ENCODE measurements at places on chromosomes 12 and 14.

GRCh38 chr12:3551386-3551785 is 60.4 kb downstream of the PRMT8 start:
- no peak for DNase-seq

GRCh38 chr12:102465762-102466560 is 14.4 kb downstream of the IGF1 start:
- no peak for DNase-seq

- peak; percentile 50 for DNase-seq
Measured at GRCh38 chr14:42224053-42224888, 617.6 kb downstream of the LRFN5 start.

- DNase-seq = no peak
Measured at GRCh38 chr14:60805841-60806430, 71.4 kb downstream of the MNAT1 start.

DNA sequence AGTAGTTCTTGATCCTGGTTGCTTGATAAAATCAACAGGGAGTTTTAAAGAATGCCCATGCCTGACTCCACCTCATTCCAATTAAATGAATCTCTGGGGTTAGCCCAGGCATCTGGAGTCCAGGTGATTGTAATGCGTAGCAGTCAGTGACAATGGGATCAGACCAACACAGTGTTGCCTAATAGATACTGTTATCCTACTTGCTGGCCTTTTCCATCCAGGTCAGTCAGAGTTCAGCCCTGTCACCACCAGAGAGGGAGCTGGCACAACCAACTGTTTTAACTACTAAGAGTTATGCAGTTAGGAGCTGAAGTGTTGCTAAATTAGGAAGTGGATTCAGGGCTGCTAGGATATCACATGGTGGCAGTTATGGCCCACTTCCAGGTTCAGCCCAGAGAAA is 107.1 kb downstream of the GPR135 start:
- DNase-seq = no peak

DNA sequence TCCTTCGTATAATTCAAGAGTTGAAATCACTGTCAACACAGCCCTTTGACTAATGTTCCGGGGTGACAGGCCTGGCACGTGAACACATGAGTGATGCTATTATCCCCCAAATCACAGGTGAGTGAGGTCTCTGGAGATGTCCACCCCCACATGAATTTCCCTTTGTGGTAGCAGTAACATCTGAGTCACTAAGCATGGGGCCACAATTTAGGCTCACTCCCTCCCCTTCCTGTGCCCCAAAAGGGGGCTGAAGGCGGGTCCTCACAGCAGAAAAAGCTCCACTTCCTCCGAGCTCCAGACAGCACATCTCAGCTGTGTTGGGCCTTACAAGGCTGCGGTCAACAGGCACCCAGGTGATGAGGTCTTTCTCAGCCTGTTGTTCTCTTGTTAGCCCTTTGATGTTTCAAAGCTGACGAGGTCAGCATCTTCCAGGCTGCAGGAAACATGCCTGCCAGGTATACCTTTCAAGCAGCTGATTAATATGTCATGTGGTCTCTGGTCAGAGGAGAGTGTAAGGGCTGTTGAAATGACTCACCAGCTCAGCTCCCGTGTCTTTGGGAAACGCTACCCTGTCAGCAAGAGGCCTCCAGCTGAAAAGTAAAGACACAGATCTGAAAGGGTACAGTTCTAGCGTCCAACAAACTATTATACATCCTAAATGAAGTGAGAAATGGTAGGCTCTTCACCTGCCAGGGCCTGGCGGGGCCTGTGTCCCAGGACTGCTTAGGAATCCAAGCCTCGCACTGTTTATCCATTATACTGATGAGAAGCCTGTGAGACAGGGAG is 107.3 kb downstream of the ZFP36L1 start:
- DNase-seq = no peak

DNA sequence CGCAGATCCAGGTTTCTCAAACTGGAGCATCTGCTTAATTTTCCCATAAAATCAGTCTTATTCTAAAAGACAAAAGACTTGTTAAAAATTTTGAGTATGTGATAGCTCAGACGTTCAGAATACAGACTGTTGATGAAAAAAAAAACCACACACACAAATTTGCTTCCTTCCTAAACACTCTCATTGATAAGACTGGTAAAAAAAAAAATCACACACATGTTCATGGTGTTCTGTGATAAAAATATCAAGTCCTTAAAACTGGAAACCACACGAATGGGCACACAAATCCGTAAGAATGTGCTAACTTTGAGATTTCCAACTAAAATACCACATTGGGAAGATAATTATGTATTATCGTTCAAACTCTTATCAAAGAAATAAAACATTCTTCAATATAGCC is 6.7 kb upstream of the ARID4A start:
- DNase-seq = no peak

- no peak for DNase-seq
Measured at GRCh38 chr12:111544032-111544431, 55.1 kb downstream of the ATXN2 start.

- DNase-seq = no peak
Measured at GRCh38 chr14:59890676-59891075, 20.1 kb upstream of the RTN1 start.

DNA sequence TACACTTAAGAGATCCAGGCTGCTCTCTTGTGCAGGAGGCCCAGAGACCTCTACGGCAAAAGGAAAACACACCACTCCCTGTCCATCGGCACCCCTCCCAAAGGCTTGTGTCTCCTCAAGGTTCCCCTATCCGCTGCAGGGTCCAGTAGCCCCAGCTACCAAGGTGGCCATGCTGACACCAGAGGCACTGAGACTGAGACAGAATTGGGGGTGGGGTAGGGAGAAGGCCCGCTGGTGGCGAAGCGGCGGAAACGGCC is 590 bp downstream of the DDIT3 start:
- no peak for DNase-seq

GRCh38 chr14:70955543-70956480 is 48.6 kb downstream of the PCNX1 start:
- DNase-seq = no peak

DNA sequence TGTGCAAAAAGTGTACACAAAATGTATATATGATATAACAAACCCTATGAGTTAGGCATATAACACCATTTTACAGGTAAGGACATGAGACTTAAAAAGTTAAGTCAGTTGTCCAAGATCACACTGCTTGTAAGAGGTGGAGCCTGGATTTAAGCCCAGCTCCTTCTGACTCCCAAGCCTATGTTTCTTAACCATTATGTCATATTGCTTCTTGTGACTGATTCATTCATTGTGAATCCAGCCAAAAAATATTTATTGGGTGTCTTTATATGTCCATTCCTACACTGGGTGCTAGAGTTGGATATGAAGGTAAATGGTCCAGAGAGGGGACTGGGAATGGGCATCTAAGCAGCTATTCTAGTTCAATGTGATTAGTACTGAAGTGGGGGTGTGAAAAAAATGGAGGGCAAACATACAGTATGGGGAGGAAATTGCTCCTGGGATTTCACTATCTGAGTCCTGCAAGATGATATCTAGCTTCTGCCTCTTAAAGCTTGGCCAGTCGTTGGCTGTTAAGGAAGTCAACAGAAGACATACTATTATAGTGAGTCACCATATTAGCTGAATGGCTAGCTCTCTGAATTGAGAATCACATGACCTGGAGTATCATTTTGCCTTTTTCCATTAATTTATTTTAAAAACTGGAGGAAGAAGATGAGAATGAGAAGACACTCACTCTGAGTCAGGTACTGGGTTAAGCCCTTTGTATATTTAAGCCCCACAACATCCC is 28.8 kb downstream of the PAX9 start:
- no peak for DNase-seq

DNA sequence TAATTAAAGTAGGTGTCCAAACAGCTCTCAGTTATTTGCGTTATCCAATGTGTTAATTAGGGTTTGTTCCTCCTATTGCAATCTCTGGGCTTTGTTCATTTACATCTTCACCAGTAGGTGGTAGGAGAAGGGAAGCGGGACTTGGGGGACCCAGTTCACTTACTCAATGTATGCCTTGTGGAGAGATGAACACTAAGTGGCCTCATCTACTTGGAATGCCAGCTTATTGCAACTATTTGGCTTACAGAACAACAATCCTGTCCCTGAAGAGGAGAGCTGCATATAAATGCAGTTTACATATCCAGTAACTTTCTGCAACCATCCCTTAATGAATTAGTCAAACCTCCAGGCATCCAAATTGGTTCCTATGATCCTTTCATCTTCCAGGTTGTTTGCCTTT is 417.1 kb upstream of the CCDC196 start:
- DNase-seq = no peak

- peak; percentile 22 for DNase-seq
Measured at GRCh38 chr14:90554341-90554740, 157.5 kb downstream of the CALM1 start.

DNA sequence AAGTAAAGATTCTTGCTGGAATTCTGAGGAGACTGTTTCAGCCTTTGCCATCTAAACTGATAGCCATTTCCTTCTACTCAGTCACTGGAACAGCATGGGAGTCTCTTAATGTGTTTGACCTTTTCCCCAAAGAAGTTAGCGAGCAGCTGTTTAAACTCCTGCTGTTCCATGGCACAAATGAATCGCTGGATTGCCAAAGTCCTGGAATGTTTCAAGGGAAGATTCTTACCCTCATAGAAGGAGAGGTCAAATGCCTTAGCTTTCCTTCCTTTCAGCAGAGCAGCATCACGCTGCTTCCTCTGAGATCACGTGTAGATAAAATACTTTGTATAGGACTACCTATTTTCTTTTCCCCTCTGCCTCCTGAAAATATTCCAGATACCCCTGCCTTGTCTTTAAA is 10.5 kb upstream of the NR2C1 start:
- DNase-seq = no peak

DNA sequence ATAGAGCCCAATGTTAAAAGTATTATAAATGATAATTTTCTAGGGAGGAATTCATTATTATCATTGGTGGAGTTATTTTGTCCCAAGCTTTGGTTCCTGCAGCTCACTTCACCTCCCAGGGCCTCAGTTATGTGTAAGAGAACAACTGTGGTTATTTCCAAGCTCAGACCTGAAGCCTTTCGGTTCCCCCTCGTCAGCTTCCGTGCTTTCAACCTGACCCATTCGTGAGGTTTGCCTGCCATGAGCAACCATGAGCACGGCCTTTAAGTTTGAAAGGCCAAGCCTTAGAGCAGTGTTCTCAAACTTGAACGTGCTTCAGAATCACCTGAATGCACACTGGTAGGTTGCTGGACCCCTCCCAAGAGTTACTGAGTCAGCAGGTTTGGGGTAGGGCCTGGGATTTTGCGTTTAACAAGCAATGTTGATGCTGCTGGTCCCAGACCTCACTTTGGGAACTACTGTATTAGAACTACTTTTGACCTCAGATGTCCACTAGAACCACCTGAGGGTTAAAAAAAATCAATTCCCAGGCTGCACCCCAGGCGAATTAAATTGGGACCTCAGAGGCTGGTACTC is 133.0 kb upstream of the PRMT8 start:
- DNase-seq = no peak

DNA sequence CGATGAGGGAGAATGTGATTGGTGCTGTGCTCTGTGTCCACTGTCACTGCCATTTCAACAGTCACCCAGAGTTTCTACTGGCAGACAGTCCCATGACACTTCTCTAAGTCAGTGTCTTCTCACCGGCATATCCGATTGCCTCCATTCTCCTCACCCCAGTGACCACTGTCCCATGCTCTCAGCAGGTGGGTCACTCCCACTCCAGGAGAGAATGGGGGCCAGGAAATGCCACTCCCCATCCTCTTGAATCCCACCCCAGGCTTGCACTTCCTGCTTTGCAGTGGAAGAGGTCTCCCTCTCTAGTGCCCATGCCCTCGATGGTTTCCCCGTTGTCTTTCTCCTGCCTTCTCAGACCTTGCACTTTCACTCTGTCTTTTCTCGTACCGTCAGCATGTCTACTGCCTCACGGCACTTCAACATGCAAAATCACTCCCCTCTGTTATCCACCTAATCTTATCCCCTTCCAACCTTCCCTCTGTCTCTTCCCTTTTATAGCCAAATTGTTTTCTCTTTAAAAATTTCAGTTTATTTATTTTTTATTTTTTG is 2.2 kb upstream of the EP400 start:
- no peak for DNase-seq

- DNase-seq = no peak
Measured at GRCh38 chr14:99807413-99808153, 14.4 kb downstream of the EML1 start.

- DNase-seq = no peak
Measured at GRCh38 chr12:50215033-50215432, 47.9 kb upstream of the CERS5 start.

GRCh38 chr14:87405563-87405962 is 587.4 kb downstream of the GALC start:
- no peak for DNase-seq

DNA sequence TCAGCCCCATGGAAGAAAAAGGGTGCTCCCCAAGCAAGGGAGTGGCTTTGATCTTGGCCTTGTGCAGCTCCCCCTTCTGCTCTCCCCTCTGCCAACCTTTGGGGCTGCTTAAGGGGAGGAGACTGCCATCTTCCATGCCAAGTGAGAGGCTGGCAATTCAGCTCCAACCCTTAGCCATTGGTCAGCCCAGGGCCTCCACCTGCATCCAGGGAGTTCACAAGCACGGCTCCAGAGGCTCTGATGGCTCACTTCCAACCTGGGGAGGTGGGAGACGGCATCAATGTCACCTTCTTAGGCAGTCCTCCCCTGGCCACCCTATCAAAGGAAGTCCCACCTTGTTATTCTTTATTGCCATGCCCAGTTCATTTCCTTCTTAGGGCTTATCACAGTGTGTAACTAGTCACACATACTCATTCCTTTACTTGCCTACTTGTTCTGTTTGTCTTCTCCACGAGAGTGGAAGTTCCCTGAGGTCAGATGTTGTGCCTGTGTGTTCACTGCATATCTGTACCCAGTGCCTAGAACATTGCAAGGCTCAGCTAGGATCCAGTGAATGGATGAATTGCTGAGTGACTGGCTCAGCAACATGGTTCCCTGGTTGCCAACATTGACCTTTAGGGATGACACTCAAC is 5.0 kb downstream of the HDAC7 start:
- DNase-seq = no peak

GRCh38 chr14:79438696-79439342 is 772.5 kb downstream of the DIO2 start:
- DNase-seq = no peak

DNA sequence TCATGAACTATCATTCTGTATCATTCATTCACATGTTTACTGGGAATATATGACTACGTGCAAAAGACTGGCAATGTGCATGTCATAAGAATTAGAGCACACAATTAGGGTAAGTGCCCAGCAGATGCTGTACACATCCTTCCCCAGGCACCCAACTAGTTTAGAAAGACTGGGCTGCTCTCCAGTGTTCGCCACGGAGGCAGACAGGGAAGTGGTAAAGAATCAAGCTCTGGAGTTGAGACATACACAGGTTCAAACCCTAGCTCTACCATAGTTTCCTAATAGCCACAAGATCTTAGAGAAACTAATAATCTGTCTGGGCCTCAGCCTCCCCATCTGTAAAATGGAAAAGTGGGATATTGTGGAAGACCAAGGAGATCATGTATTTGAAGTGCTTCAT is 6.8 kb downstream of the TMCC3 start:
- DNase-seq = no peak
